ENCODE measurements at places on chromosomes 6 and 20.

GRCh38 chr20:61487346-61487996, 235.4 kb downstream of the CDH4 start:
- no peak for DNase-seq

DNA sequence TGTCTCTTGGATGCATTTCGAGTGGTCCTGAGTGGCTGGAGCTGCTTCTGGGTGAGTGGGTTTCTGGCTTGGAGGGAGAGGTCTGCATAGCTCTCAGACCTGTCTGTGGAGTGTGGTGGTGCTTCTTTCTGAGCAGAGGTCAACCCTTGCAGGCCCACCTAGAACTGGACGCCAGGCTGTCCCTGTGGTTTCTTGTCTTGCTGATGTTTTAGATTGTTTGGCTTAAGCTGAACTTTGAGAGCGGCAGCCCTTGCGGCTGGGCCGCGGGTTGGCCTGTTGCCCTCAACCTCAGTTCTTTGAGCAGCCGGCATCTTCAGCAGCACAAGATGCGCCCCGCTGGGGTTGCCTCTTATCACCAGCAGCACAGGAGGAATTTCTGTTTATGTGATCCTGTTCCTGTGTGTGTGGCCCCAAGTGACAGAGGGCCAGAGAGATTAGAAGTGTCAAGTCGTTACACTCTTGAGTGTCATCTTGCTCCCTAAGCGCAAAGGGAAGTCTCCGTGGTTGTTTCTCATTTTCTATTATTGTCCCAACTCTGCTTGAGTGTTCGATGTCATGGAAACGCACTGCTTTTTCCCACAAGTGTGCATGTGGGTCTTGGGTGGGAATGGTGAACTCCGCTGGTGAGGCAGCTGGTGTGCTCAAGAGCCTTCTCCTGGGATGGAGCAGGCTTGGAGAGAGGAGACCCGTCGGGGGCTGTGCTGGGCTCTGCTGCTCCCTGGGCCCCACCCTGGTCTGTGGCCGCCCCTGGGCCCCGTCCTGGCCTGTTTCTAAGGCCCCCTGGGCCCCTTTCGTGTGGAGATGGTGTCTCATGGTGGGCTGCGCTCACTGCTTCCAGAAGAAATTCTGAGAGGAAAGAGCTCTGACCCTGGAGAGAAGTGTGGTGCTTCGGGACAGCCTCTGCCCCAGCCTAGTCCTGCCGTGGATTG, 20.1 kb upstream of the SLC22A1 start:
- no peak for DNase-seq

GRCh38 chr20:38184101-38184500, 19.0 kb upstream of the TGM2 start:
- DNase-seq: no peak

GRCh38 chr6:10163203-10163962, 251.5 kb downstream of the TFAP2A start:
- DNase-seq: no peak

DNA sequence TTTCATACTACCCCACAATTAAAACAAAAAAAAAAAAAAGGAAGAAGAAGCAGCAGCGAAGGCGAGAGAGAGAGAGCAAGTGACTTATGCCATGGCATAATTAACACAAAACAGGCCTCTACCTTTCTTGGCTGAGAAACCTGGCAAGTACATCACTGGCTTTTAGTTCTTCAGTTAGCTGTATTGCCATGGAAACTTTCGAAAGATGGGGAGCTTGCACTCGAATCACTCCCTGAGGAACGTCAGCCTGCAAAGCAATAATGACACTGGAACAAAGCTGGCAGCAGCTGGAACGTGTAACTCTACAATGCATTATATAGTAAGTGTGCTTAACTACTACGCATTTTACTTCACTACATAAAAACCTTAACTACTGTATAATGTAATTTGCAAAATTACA, 126.1 kb downstream of the ARHGAP18 start:
- DNase-seq: no peak

DNA sequence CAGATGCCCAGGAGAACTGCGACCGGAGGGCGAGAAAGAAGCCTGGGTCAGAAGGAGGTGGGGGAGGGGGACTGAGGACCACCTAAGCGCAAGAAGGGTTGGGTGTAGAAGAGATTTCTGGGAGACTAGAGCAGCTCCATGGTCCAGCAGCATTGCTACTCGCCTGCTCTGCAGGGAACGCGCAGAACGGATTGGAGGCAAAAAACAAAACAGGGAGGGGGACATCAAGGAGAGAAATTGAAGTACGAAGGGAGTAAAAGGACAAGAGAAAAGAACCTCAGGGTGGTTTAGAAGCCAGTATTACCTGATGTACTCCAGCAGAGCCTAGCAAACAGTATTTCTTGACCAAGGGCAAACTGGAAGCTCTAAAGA, 537 bp upstream of the GABBR1 start:
- no peak for DNase-seq

DNA sequence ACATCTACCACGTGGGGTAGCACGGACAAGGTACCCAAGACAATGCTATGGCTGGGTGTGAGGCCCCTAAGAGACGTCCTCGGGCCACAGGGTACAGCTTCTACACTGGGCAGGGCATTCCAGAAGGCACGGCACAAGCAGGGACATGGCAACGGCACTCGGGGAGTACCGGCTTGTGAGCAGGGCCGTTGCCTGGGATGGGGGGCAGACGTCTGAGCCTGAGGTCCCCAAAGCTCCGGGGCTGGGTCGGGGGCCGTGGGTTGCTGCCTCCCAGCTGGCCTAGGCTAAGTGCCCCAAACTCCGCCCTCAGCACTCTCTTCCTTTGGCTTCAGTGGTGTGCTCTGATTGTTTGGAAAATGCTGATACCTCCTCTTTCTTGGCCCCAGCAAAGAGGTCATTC, 110.6 kb downstream of the SULF2 start:
- no peak for DNase-seq

- DNase-seq: no peak
Observed at GRCh38 chr6:58198301-58198700, 880.9 kb downstream of the PRIM2 start.

- no peak for DNase-seq
Observed at GRCh38 chr6:112443179-112444065, 96.3 kb downstream of the RFPL4B start.

- DNase-seq: no peak
Observed at GRCh38 chr6:22664968-22665367, 95.6 kb downstream of the HDGFL1 start.

- DNase-seq: no peak
Observed at GRCh38 chr6:16311763-16312162, 73.4 kb downstream of the GMPR start.

GRCh38 chr6:42899871-42900270, 16.0 kb upstream of the PTCRA start:
- no peak for DNase-seq

- no peak for DNase-seq
Observed at GRCh38 chr6:27213544-27214125, 33.9 kb upstream of the PRSS16 start.

DNA sequence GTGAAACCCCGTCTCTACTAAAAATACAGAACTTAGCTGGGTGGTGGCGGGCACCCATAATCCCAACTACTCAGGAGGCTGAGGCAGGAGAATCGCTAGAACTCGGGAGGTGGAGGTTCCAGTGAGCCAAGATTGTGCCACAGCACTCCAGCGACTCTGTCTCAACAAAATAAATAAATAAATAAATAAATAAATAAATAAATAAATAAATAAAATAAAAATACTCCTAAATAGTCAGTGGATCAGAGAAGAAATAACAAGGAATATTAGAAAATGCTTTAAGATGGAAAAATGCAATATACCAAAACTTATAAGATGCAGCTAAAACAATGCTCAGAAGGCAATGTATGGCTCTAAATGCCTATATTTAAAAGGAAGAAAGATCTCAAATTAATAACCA, 39.0 kb upstream of the SASH1 start:
- no peak for DNase-seq

DNA sequence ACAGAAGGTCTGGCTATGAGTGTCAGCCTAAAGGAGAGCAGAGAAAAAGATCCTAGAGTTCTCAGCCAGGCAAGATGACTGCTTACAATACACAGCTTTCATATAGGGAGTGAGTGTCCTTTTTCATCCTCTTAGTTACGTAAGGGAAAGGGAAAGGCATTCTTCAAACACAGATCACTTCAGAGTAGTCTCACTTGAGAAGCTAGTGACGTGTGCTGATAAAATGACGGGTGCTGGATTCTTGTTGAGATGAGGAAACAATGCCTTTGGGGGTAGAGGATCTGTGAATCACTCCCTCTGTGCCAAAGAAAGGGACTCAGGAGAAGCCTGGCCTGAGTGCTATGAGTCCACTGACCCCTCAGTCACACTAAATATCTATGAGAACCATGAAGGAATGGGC, 117.3 kb downstream of the QRSL1 start:
- no peak for DNase-seq

DNA sequence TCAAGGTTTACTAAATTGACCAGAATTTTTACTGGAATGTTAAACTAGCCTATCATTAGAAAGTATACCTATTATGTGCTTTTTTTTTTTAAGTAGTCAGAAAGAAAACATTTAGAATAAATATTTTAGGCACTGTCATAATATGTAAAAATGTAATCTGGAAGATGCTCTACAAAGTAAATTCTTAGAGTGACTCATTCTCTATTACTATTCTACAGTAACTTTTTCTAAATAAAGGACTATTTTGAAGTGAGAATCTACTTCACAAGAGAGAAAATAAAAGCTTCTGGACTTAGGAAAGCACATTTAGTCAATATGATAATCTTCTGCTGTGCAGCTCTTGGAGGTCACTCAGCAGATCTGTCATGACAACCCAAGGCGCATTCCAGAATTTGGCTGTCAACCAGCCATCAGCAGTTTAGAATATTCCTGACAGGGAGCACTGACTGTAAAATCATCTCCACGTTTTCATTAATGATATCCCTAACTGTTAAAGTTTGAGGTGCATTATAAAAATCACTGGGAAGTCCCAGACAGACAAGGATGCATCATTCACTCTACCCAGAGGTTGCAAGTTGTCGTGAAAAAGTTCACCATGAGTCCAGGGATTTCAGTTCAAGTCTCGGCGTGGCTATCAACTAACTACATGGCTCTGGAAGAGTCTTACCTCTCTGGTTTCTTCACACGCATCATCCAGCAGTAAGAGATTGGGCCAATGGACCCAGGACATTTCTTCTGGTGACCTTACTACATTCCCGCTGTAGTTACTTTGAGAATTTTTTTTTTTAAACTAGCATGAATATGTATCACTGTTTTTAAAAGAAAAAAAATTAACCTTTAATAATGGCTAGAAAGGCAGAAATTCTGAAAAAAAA, 374.9 kb downstream of the GJA1 start:
- DNase-seq: no peak

Measured in activated CD4-positive, alpha-beta T cell treated with anti-CD3 and anti-CD28 coated beads for 24 hours (primary cell).